ENCODE measurements at places on chromosomes 7 and 10.

- DNase-seq = peak; percentile 98
These were observed at the start of gene TMEM120A for GRCh38 chr7:75994388-75995051. Gene TMEM120A (minus strand): TSS chr7:75994595. CDS start chr7:75994570, 25 bp downstream.

DNA sequence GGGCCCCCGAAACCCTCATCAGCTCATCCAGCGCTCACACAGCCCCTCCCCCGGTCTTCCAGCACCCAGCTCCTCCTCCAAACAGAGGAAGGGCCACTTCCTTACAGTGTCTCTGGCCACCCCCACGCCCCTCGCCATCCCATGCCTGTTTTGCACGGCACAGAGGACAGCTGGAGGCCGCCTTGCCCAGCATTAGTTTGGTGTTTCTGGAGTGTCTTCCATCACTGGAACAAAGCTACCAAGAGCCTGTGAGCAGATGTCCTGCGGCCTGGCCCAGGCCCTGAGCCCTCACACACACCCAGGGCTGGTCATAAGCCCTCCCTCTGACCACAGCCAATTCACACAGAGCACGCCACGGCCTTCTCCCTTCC lies 82.3 kb downstream of the MAD1L1 start:
- DNase-seq = no peak

DNA sequence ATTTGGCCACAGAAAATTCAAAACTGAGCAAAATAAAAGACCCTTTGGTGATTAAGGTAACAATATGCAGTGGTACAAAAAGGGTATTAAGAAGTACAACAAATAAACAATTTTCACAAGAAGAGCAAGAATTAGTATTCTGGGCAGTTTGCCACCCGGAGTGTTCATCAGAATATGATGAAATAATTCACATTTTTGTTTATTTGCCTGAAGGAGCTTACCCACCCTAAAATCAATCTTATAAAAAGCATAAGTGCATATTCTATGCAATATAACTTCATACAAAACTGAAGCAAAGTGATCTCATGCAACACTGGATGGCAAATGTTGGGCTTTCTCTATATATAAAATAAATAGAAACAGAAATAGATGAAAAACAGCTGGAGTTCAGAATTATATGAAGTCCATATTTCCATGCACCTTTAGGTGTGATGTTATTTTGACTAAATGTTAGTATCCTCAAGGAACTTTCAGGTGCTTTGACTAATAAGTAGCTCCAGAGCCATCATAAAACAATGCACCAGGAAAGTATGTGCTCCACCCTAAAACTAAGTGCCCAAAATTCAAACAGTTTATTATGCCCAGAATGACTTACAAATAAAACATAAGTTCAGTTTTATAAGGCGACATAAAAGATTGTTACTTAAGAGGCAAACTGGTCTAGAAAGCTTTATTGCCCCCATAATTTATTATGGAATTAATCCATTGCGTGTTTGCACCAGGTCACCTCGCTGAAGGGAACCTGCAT lies 474.3 kb downstream of the SEMA3D start:
- no peak for DNase-seq

DNA sequence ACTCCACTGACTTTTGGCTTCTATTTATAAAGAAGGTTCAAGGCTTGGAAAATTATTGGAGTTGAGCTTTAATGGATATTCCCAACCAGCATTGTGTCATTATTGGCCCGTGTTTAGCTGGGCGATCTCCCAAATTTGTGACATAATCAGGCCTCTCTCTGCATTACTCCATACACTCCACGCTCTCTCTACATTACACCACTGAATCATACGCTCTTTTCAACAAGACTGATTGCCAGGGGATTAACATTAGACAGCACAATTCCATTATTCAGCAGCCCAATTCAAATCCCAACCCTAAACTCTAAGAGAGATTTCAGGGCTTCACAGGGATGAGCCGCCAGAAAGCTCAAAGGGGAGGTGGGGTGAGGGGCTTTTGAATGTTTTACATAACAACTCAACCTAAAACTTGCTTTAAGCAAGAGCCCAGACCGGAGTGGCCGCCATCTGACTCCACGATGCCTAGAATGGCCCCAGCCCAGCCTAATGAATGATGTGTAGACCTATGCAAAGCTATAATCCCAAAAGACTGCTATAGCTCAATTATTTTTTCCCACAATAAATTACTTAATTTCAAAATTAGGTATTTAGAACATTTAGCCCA lies 61.8 kb downstream of the FGFR2 start:
- peak; percentile 59 for DNase-seq

DNA sequence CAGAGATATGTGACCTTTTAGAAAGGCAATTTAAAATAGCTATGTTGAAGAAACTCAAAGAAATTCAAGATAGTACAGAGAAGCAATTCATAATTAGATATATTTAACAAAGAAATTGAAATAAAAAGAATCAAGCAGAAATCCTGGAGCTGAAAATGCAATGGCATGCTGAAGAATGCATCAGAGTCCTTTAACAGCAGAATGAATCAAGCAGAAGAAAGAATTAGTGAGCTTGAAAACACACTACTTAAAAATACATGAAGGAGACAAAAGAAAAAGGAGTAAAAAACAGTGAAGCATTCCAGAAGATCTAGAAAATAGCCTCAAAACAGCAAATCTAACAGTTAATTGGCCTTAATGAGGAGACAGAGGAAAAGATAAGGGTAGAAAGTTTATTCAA lies 20.0 kb downstream of the ZPBP start:
- DNase-seq = no peak

DNA sequence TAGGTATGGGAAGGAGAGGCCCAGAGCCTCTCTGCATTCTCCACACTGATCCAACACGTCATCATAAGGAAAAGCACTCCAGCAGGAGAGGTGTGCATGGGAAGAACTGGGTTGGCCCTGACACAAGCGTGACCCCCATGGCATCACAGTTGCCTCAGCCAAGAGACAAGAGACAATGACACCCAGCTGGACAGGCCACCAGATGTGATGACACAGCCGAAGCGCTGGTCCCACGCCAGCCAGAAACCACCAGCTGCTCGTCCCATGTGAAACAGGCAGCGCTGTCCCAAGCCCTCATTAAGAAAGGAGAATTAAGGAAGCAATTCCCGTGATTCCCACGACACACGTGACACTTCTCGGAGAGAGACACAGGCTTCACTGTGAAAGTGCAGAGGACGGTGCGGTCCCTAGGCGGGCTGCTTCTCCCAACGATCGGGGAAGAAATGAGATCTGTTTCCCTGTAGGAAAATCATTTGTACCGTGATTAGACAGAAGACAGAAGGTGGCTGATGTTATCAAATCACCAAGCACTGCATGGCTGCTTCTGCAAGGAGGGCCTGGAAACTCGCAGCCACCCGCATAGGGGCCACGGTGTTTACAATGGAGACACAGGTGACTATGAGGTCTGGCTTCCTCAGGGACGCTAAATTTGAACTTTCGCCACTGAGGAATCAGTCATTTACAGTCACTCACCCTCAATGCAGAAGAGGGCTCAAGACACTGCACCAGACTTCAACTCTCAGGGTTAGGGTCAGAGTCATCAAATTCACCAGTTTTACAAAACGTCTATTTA lies 74.5 kb downstream of the DIP2C start:
- DNase-seq = no peak

- DNase-seq = no peak
These were observed 12.1 kb upstream of the ZNF107 start for GRCh38 chr7:64653721-64654401.

Data from neural progenitor cell (in vitro differentiated cells).